Esophagus mucosa (tissue), 1 donor: ENCODE measurements at places on chromosomes 2 and 18. TPM values are rescaled to one million over a fixed set of nuclear protein-coding genes. Genes with fewer than 3 reads are reported as not detected.

GTF2A1L gene
- not detected for total RNA-seq

SLC23A3 gene
- 0.64 TPM for total RNA-seq

MAP2 gene
- total RNA-seq, result 6.4 TPM

- peak; percentile 2 for ATAC-seq
Observed at GRCh38 chr2:234495251-234496054, 1.4 kb downstream of the ARL4C start.

DNA sequence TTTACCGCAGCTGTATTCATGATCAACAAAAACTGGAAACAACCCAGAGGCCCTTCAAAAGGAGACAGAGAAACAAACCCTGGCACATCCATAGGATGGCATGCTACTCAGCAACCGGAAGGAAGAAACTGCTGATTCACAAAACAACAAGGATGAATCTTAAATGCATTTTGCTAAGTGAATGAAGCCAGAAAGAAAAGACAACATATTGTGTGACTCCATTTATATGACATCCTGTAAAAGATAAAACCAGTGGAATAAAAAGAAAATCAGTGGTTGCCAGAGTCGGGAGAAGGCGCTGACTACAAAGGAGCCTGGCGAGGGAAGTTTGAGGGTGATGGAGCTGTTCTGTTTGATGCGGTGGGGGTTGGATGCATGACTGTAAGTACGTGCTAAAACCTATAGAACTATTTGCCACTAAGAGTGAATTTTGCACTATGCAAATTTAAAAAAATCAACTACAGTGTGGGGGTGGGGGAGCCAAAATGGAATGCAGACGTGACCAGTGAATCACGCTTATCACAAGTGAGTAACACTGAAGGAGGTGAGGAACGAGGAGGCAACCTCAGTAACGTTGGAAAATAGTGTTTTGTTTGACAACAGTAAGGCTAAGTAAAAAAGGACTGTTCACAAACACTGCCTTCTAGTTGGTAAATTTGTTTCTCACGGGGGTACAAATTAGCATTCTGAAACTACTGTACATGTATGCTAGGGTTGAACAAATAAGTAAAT is 108.9 kb downstream of the INHBB start:
- ATAC-seq, result no peak

DNA sequence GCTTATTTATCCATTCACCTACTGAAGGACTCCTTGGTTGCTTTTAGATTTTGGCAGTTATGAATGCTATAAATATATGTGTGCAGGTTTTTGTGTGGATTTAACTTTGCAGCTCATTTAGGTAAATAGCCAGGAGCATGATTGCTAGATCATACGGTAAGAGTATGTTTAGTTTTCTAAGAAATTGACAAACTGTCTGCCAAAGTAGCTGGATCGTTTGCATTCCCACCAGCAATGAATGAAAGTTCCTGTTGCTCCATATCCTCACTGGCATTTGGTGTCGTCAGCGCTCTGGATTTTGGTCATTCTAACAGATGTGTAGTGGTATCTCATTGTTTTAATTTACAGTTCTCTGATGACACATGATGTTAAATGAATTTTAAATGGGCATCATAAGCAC is 8.7 kb upstream of the DIPK1C start:
- ATAC-seq, result no peak

DNA sequence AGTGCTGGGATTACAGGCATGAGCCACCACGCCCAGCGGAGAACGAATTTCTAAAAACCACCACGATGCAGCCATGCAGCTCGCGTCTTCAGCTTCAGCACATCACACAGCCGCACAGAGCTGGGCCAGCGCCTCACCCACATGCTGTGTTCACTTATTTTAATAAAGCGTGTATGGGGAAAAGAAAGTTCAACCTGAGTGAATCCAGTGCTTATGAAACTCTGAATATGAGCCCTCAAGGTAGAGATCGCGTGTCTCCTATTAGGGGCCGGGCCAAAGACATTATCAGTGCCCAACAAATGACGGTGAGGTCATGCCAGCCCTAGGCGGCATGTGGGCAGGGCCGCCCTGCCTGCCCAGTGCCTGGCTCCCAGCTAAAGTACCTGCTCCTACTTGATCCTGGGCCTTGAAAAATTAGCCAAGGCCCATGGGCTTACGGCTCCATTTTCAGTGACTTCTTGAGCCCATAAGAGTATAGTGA is 44.3 kb downstream of the SPRED2 start:
- peak; percentile 83 for ATAC-seq

DNA sequence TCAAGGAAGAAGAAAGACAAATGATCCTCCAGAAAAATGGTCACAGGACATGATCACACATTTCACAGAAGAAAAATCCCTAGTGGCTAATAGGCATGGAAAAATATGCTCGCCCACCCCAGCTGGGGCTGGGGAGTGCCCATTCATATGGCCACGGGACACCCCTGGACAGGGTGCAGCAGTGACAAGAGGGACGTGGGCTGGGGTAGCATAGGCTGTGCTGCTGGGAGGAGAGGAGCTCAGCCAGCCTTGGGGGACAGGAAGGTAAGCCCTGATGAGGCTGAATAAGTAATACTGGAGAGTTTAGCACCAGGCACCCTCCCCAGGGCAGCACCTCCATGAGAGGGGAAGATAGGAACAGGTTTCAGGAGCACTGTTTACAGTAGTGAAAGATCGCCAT is 254.9 kb upstream of the HS6ST1 start:
- ATAC-seq, result no peak

GRCh38 chr2:230589497-230590015 is 123.1 kb upstream of the CAB39 start:
- peak; percentile 56 for ATAC-seq

DNA sequence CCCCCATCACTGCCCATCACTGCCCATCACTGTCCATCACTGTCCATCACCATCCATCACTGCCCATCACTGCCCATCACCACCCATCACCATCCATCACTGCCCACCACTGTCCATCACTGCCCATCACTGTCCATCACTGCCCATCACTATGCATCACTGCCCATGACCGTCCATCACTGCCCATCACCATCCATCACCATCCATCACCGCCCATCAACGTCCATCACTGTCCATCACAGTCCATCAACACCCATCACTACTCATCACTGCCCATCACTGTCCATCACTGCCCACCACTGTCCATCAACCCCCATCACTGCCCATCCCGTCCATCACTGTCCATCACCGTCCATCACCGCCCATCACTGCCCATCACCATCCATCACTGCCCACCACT is 57.8 kb upstream of the OTOS start:
- ATAC-seq, result no peak

DNA sequence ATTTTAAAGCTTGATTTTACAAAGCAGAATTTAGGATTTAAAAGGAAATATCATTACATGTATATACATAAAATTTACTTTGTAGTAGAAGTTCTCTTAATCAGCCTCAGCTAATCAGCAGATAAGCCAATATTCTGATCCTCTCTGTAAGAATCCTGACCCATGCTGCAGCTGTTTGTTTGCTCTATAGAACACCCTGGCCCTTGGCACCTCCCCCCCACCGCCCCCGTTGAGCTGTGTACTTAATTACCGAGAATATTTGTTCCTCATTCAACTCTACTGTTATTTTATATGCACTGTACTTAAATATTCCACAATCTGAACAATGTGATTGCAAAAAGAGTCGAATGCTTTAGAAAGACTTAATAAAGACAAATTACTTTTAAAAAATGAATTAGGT is 98.0 kb downstream of the EVA1A start:
- no peak for ATAC-seq

- no peak for ATAC-seq
Observed at GRCh38 chr2:221285148-221285547, 287.0 kb downstream of the EPHA4 start.

DNA sequence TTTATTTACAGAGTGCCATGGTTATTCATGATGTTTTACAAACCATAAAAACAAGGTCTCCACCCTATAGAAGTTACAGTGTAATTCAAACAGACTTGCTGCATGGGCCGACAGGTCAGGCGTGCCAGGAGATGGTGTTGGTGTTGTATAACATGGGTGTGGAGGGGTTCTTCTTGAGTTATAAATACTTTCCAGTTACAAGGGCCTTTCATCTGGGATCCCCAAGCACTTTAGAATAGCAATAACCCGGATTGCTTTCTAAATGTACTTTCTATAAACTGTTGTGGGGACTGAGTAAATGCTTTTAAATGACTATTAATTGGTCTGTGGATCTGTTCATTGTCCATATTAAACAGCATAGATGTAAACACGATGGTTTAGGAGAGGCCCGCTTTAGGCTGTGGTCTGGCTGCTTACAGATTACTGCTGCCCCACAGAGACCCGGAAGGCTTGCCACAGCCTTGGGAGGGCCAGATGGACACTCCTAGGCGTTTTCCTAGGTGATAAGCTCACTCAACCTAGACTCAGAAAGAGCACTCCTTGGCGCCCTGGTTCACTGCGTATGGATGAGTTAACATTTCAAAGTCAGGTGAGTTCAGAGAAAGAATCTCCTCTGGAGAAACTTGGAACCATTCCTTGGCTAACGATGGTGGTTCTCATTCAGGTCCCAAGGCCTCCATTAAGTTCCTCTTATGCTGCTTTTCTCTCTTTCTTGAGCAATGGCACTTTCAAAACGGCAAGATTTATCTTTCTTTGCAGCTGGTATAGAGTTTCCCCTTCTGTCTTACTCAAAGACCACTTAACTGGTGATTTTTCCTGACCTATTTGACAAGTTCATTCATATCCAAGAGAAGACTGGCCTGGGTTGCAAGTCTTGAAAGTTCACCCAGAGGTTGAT is 3.6 kb upstream of the KIAA2012 start:
- no peak for ATAC-seq

DNA sequence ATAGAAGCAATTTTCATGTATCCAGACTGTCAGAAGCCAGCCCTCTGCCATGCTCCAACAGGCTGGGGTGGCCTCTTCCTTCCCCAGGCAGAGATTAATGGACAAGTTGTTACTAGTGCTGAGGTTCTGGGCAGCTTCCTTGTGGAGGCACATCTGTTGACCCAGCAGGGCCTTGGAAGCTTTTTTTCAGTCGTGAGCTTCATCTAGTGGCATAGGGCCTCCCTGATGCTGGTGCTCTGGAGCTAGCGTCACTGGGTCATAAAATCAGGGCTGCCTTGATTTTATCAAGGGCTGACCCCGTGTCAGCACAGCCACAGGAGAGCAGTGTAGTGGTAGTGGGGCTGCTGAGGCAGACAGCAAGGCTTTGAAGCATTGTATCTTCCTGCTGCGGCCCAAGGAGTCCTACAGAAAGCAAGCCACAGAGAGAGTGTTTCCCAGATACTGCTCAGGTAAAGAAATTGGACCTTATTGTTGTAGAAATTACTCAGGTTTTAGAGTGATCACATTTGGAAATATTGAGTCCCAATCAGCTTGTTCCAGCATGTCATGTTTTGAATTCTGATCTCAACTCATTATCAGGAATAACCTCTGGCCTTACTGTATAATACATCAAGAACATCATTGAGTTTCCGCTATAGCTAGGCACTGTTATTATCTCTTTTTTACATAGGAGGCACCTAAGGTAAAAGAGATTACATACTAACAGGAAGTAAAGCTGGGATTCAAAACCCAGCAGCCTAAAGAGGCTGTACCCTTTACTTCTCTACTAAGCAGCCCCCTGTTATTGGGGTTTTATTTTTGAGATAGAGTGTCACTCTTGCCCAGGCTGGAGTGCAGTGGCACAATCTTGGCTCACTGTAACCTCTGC is 92.3 kb upstream of the ALPP start:
- peak; percentile 94 for ATAC-seq

DNA sequence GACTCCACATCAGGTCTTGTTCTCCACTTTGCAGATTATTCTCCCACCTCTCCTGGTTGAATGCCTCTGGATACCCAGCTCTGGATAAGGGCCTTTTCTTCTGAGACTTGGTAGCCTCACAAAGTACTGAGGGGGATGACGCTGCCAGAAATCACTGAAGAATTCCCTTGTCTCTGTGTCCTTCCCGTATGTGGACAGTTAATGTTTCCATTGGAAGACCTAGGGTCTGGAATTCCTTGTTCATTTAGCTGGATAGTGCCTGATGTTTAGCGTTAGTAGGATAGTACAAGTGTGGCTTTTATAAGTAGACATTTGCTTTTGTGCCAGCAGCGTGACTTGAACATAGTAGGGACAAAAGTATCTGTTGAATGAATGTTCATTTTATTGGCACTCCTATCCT is 76.9 kb downstream of the CLHC1 start:
- no peak for ATAC-seq

DNA sequence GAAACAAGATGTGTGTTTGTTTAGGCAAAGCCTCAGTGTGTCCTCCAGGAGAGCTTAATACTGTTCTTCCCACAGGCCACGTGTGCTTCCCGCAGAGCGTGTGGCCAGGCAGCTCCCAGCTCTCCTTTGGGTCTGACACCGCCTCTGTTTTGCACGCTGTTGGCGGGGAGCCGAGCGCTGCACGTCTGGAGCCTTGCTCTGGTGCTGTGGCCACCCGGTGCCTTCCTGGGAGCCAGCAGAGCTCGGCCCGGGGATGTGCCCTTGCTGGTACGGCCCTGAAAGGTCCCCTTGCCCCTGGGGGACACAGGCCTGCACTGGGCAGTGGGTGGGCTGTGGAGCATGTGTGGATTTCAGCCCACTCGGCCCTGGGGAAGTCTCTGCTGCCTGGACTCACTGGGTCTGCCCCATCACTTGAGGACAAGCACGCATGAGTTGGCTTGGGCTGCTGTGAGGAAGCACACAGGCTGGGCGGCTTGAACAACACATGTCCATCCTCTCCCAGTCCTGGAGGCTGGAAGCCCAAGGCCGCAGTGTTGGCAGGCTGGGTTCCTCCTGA is 160.7 kb upstream of the HDAC4 start:
- ATAC-seq, result no peak

DNA sequence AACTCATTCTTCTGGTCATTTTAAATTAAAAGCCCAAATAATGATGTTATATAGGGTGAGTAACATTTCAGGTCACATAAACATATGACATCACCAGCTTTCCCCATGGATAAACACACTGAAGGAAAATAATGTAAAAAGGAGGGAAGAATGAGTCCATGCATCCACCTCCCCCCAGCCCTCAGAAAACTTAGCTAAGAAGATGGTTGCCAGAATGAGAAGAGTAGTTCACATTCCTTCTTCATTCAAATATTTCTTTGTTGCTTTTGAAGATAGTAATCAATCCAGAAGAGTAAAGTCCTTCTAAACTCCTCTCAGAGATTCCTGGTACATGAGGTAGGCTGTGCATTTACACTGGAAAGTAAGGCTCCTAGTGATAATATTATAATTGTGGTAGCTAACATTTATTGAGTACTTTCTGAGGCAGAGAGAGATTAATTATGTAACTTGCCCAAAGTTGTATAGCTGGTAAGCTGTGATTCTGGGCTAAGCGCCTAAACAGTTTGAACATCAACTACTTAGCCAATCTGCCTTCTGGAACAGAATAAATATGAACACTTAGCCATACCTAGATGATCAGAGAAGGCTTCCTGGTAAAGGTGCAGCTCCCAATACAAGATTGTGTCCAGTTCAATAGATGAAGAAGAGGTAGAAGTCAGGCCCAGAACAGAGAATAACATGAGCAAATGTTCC is 256.7 kb upstream of the FN1 start:
- ATAC-seq, result no peak

DNA sequence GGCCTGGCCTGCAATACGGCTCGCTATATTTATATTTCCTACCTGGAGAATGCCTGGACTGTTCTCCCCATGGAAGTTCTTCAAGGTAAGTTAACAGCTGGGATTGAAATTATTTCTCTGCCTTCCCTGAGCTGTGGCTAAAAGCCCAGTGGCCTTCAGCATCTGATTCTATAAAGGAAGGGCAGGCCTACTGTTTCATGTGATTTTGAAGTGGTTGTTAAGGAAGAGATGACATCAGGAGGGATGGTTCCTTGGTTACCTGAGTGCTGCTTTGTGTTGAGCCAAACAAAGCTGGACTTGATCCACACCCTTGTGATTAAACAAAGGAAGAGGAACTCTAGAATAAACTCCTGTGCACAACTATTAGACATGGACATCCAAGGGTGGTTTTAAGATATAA is 61.6 kb downstream of the MFSD6 start:
- ATAC-seq, result peak; percentile 96
